GM12892 (cell line): ENCODE measurements at places on chromosomes 2 and 18.
A peak's percentile ranks its signal among the peaks of the same experiment; 100 is the strongest.

DNA sequence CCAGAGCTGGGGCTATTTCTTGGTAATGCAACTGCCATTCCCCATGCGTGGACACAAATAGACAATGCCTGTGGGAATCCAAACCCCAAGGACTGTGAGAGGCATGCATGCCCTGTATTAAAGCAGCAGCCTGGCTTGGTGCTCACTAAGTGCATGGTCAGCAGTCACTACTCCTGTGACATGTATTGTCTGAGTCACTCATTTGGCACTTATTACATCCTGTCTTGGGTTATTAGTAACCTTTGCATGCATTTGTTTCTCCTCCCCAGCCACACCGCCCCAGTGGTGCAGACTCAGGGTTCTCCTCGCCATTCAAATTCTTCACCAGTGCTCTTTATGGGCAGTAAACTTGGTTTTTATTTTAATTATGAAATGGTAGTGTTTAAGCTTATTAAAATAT, 30.2 kb downstream of the PRKCE start:
- no peak for DNase-seq

- DNase-seq: no peak
Measured at GRCh38 chr18:62498616-62499262, 24.1 kb upstream of the ZCCHC2 start.

GRCh38 chr2:7292154-7292691, 375.0 kb downstream of the RNF144A start:
- no peak for DNase-seq

DNA sequence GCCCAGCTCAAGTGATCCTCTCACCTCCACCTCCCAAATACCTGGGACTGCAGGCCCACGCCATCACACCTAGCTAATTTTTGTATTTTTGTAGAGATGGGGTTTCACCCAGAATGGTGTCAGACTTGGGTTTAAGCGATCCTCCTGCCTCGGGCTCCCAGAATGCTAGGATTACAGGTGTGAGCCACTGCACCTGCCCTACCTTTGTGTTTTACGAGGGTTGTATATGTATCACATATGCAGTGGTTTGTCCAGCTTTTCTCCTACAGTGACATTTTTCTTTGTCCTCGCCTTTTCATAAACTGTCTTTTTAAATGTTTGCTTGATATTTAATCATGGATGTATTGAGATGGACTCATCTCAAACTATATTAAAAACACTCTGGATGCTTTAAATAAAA, 38.5 kb downstream of the AGAP1 start:
- no peak for DNase-seq

- DNase-seq: no peak
Measured at GRCh38 chr2:207434899-207435465, 94.8 kb upstream of the CREB1 start.

GRCh38 chr18:42365591-42365990, 410.6 kb downstream of the PIK3C3 start:
- no peak for DNase-seq

DNA sequence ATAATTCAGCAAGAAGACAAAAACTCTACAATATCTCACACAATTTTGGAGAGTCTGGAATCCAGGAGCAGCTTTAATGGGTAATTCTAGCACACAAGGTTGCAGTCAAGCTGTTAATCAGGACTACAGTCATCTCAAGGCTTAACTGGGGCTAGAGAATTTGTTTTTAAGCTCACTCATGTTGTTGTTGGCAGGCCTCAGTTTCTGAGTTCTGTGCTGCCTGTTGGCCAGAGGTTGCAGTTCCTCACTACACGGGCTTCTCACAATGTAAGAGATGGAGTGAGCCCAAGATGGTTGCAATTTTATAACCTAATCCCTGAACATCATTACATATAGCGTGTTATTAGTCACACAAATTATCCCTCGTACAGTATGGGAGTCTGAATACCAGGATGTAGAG, 50.6 kb upstream of the TMEFF2 start:
- no peak for DNase-seq

DNA sequence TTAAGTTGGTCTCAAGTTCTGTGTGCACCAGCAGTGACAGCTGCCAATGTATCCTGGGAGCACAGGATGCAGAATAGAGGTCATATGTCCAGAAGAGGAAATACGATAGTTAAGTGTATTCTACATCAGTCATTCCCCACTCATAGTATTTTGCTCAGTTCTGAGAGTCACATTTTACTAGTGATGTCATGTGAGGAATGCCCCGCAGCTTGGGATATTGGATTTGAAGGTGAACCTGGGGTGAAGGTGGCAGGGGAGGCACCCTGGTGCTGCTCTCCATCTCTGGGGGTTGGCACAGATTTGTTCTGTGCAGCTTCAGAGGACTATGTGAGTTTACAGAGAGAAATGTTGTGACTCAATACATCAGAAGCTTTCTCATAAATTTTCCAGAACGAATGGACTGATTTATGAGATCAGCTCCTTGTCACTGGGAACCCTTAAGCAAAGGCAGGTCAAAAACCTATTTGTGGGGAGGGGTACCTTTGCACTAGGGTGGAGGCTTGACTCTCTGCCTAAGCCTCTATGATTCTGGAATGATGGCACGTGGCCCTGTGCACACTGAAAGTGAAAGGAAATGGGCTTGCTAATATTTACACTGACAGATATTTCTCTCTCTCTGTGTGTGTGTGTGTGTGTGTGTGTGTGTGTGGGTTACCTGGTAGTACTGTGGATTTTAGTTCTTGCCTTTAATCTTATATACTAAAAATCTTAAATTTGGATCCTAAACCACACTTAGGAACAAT, 95.9 kb downstream of the NEB start:
- DNase-seq: no peak

- no peak for DNase-seq
Measured at GRCh38 chr2:169542433-169542832, 31.2 kb downstream of the FASTKD1 start.

DNA sequence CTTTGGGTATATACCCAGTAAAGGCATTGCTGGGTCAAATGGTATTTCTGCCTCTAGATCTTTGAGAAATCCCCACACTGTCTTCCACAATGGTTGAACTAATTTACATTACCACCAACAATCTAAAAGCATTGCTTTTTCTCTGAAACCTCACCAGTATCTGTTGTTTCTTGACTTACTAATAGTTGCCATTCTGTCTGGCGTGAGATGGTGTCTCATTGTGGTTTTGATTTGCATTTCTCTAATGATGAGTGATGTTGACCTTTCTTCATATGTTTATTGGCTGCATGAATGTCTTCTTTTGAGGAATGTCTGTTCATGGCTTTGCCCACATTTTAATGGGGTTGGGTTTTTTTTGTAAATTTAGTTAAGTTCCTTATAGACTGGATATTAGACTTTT, 382.6 kb upstream of the ZNF804A start:
- no peak for DNase-seq

DNA sequence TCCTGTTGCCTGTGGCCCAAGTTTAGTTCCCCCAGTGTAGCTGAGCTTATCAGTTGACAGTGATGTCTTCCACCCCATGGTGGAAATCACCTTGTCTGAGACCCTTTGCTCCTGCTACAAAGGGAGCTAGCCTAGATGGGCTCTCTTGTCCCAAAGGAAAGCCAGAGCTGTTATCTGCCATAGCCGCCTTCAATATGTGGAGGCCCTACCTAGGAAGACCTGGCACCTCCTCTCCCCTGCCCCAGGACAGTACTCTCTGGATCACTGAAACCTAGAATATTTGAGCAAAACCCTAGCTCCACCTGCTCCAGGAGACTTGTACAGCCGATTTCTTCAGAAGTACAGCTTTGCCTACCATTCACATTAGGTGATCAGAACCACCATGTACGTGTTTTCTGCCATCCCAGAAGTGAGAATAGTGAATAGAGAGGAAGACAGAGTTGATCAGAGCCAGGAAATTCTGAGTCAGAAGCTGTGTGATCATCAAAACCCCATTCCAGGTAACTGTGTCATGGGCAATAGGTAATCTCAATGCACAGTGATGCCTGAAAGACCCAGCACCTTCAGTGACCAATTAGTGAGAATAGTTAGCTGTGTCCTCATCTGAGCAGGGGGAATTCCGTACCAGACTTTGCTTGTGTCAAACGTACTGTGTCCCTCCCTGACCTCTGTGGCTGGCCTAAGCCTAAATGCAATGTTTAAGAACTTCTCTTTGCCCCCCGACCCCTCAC, 138.4 kb upstream of the ALPP start:
- no peak for DNase-seq

DNA sequence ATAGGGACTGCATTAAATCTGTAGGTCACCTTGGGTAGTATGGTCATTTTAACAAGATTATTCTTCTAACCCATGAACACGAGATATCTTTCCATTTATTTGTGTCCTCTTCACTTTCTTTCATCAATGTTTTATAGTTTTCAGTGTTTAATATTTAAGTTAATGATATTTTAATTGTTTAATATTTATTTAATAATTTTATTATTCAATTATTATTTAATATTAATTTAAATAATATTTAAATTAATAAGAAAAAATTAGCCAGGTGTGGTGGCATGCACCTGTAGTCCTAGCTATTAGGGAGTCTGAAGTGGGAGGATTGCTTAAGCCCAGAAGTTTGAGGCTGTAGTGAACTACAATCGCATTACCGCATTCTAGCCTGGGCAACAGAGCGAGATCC, 33.0 kb downstream of the CASP10 start:
- DNase-seq: no peak

GRCh38 chr2:224017957-224018356, 21.1 kb downstream of the SERPINE2 start:
- no peak for DNase-seq

DNA sequence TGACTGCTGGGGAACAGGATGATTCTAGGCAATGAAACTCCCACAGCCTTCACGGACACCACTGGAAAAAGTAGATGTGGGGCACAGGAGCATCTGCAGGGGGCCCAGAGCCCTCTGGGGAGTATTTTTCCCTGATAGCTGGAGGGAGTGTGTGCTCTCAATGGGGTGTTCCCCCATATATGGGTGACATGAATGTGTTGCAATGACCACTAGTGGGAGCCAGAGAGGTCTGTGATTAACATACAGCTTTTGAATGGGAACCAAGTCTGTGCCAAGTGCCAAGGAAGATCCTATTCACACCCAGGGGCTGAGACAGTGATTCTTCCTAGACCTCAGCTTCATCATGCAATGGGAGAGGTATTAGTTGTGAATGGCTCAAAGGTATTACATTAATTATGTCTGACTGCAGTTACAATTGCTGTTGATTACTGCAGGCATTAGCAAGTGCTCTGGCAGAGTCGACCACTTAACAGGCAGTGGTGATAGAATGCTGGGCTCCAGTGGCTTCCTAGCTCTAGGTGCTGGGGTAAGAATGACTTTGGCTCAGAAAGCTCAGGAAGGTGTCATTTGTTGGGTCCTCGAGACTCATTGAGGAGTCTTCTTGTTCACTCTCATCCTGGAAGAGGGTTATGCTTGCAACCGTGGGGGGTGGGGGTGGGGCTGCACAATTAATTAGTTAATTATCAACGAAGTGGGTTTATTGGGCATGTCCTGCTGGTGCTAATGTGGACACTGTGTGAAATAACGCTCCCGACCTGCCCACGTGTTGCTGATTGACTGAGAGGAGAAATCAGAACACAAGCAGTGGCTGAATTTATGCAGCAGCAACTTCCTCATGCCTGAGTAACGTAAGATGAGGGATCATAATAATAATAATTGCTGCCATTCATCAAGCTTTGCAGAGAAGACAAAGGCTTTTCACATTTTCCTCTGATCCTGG, 194.1 kb downstream of the CLIP4 start:
- DNase-seq: peak; percentile 38

GRCh38 chr2:143645921-143646645, 516.9 kb downstream of the ARHGAP15 start:
- no peak for DNase-seq

GRCh38 chr2:54499661-54500060, 43.5 kb downstream of the SPTBN1 start:
- no peak for DNase-seq

DNA sequence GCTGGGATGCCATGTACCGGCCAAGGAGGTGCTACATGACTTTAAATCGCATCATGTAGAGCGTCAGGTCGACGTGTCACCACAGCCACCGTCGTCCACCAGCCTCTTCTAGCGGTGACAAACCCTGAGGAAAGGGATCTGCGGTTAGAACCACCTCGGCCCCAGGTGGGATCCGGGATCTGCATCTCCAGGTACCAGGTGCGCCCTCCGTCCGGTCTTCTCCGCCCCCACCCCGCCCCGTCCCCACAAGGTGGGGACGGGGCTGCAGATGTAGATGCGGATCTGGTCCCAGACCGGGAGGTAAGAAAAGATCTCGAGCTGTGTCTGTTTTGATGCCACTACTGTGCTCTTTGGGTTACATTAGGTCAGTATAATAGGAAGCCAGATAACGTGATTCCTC, 38.4 kb downstream of the C1D start:
- DNase-seq: no peak

- no peak for DNase-seq
Measured at GRCh38 chr2:66803726-66804125, 368.8 kb downstream of the MEIS1 start.

- no peak for DNase-seq
Measured at GRCh38 chr2:224449212-224450147, 47.6 kb upstream of the FAM124B start.

DNA sequence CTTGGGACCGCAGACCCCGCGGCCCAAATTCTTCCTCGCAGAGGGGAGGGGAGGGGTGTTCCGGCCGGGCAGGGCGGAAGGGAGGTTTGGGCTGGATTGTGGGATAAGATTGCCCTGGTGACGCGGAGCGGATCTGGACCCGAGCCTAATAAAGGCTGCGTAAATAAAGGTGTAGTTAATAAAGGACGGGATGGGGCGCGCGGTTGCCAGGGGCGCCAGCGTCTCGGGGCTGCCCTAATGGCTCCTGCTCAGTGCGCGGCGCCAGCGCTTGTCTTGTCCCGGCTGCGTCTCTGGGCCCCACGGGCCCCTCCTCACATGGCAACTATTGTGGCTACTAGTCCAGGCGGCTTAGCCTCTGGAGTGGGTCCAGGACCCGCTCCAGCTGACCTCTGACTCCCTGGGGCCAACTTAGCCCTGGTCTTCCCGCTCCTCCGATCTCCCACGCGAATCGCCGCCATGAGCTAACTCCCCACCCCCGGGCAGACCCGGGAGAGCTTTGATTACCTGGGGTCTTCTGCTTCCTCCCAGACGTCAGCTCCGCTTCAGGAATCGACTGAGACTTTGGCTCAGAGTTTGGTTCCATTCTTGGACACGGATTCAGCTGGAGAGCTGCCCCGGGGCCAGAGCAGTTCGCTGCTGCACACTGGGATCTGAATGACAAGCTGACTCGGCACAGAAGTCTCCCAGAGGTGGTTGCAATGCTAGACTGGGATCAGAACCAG, 36.5 kb downstream of the SLC25A52 start:
- peak; percentile 33 for DNase-seq

- no peak for DNase-seq
Measured at GRCh38 chr2:119384971-119385370, 18.2 kb downstream of the DBI start.

GRCh38 chr2:135826544-135826943, 10.4 kb downstream of the LCT start:
- DNase-seq: no peak
